ENCODE measurements at places on chromosomes 1 and 21. TPM values are rescaled to one million over a fixed set of nuclear protein-coding genes. Genes with fewer than 3 reads are reported as not detected.

The C1orf94 gene
- total RNA-seq = not detected

The ITGB2 gene
- total RNA-seq = 65.5 TPM

- no peak overlapping the region for H3K4me3 ChIP-seq
- H3K27ac ChIP-seq = no peak overlapping the region
- no peaks in the 10 kb centered on the region for H3K4me1 ChIP-seq
- DNase-seq = peak; percentile 36
- H3K27me3 ChIP-seq = no peaks in the 10 kb centered on the region
- no peaks in the 10 kb centered on the region for H3K36me3 ChIP-seq
Observed at GRCh38 chr1:198678901-198679329, 40.1 kb downstream of the PTPRC start.

DNA sequence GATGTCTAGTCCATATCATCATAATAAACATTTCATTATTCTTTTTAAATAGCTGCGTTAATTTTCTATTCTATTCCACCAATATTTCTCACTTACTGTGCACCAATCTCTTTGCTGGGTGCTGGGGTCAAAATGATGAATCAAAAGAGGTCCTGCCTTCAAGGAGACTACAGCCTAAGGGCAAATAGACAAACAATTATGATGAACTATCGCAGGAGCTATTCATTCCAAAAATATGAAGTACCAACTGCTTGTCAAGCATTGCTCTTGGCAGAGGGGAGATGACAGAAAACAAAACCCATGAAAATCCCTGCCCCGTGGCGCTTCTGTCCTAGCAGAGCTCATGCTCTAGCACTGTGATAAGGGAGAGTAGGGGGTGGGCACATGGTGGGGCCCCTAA, 28.8 kb upstream of the SLC26A9 start:
- DNase-seq = no peak
- no peak overlapping the region for H3K27ac ChIP-seq
- H3K36me3 ChIP-seq = no peaks in the 10 kb centered on the region
- H3K27me3 ChIP-seq = no peaks in the 10 kb centered on the region
- H3K4me1 ChIP-seq = no peaks in the 10 kb centered on the region

- no peaks in the 10 kb centered on the region for H3K4me1 ChIP-seq
- no peak overlapping the region for H3K4me3 ChIP-seq
- no peaks in the 10 kb centered on the region for H3K27me3 ChIP-seq
- H3K36me3 ChIP-seq = no peaks in the 10 kb centered on the region
Observed at GRCh38 chr1:226820941-226821718, 49.3 kb upstream of the PSEN2 start.

Measured in aorta (tissue), 5 donors.